DMS53 (cell line): ENCODE measurements at places on chromosomes 16 and 17.

DNA sequence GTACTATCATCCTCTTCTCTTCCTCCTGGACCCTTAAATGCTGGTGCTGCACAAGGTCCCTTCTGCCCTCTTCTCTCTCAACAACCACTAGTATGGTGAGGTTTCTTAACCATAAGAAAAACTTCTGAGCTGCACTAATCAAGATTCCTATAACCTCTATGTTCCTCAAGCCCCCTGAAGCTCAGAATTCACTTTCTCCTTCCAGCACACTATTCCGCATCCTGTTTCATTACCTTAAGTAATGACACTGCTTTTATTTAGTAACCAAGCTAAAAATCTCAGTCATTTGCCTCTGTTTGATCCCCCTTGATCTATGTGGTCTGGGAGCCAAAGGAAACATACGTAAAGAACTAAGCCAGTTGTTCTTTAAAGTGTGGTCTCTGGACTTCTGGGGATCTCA is 20.1 kb downstream of the KANSL1 start:
- DNase-seq, result no peak

DNA sequence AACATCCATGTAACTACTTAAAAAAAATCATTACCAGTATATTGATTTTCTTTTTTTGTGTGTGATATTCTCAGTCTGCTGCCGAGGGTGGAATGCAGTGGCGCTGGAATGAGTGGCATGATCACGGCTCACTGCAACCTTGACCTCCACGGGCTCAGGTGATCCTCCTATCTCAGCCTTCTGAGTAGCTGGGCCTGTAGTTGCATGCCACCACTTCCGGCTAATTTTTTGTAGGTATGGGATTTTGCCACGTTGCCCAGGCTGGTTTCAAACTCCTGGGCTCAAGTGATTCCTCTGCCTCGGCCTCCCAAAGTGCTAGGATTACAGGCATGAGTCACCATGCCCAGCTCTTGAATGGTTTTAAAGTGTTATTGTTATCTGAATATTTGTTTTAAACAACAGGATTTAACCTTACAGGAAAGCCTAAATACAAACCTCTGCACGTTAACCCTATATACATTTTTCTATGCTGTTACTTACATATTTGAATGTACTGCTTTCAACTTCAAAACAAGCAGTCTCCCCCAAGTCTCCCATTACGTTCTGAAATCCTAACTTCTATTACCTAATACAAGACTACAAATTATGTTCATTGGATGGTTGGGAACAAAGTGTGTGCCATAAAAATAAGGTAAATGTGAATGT is 61.7 kb downstream of the KPNA2 start:
- peak; percentile 30 for DNase-seq

- DNase-seq, result no peak
These were observed 53.9 kb upstream of the IRX3 start for GRCh38 chr16:54340531-54340930.

- no peak for DNase-seq
These were observed 123.0 kb downstream of the RPTOR start for GRCh38 chr17:80667462-80668277.

- no peak for DNase-seq
These were observed 59.1 kb downstream of the SSH2 start for GRCh38 chr17:29870836-29871465.

DNA sequence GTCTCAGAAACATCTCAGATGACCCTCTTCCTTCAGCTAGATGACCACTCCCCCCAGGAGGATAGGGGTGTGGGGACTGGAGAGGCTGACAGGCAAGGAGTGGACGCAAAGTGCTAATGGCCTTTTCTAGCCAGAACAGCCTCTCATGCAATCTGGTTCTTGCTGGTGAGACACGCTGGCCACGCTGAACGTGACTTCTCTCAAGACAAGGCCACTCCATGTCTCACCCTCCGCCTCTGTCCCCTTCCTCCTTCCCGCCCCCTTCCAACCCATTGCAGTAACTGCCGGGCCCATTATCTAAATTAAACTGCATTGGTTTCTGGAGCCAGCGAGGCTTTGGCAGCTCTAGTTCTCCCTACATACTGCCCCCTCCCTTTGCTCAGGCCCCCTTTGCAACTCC is 9.5 kb downstream of the CACNA1G start:
- no peak for DNase-seq

GRCh38 chr16:23694644-23695373 is 16.1 kb downstream of the PLK1 start:
- peak; percentile 34 for DNase-seq

GRCh38 chr16:2183671-2184070 is 12.7 kb downstream of the CASKIN1 start:
- DNase-seq, result no peak

GRCh38 chr17:10993126-10993525 is 155.2 kb upstream of the PIRT start:
- DNase-seq, result no peak

DNA sequence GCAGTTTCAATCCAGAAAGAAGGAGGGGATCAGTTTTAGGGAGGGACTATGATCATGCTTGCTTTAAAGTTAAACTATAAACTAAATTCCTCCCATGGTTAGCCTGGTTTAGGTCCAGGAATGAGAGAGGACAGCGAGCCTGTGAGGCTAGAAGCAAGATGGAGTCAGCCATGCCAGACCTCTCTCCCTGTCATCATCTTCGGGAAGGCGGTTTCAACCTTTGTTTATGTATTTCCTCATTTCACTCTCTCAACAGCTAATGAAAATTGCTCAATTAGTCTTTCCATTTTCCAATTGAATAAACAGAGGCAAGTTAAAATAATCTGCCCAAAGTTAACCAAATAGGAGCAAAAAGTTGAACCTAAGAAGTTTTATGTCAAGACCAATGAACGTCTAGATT is 201.5 kb downstream of the KCNJ2 start:
- DNase-seq, result no peak
